Stimulated activated CD8-positive, alpha-beta memory T cell treated with anti-CD3 and anti-CD28 coated beads, Interleukin-2, amount 100 ng/mL, for 1 hour (primary cell): ENCODE measurements at places on chromosomes 3 and 15.
A peak's percentile ranks its signal among the peaks of the same experiment; 100 is the strongest.

DNA sequence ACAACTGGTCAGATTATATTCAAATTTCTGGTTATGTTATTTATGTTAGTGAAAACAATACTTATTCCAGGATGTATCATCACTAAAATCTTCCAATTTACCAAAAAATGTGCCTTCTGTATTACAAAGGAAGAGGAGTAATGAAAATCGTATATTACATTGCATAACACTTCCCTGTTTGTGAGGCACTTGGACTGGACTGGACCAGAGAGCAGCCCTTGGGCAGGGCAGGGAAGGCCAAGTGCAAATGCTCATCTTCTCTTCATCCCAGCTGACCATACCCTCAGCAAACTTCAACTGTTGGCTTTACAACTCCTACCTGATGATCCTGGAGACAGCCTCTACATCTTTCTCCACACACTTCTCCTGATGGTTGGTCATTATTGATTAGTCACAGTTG is 285.7 kb upstream of the MME start:
- no peak for DNase-seq

DNA sequence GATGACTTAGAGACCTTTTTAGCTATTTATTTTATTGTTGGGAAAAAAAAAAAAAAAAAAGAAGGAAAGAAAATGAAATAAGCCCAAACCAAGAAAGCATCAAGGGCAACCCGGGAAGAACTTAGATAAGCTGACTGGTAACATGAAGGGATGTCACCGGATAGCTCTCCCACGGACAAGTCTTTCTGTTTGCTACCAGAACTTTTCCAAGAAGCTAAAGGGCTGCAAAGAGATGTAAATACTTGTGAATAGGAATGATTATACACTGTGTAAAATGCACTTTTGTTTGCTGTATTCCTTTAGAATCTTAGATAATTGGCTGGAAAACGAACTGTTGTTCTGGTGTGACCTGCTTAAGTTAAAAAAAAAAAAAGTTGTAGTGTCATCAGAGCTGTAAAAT is 2.8 kb downstream of the FOXB1 start:
- no peak for DNase-seq

GRCh38 chr3:86251781-86252180 is 739.2 kb downstream of the VGLL3 start:
- no peak for DNase-seq

GRCh38 chr3:179512378-179512777 is 50.3 kb upstream of the ACTL6A start:
- DNase-seq: no peak

DNA sequence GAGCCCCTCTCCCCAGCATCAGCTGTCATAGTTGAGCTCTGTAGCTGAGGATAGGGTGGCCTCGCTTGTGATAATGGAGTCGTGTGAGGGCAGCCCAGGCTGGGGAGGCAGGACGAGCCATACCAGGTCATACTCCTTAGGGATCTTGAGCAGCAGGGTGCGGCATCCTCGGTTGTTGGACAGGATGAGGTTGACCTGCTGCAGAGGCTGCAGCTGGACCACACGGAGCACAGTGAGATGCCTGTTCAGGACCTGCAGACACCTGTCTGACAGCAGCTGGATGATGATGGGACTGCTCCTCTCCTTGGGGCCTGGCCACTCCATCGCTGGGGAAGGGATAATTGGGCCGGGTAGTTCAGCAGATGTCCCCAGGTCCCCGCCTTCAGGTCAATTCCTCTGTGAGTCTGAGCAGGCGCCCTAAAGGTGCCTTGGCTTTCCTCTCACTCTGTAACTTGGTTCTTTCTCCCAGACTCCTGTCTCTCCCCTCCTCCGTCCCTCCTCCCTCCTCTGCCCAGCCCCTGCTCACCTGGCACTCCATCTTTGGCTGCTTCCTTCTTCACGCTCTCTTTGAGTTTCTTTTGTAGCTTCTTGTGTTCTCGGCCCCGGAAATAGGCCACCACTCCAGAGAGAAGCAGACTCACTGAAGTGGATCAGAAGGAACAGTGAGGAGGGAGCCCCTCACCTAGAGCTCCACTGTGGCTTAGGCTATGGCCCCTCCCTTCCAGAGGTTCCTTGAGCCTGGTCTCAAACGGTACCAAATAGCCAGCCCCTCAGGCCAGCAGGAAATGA is 7.8 kb downstream of the DUOX2 start:
- DNase-seq: no peak

- DNase-seq: no peak
Observed at GRCh38 chr3:150346981-150347863, 60.9 kb upstream of the TSC22D2 start.

- no peak for DNase-seq
Observed at GRCh38 chr3:15804553-15805095, 6.8 kb upstream of the ANKRD28 start.

- DNase-seq: no peak
Observed at GRCh38 chr3:180804916-180805315, 107.6 kb upstream of the FXR1 start.

GRCh38 chr3:194688200-194688740 is 2.6 kb downstream of the FAM43A start:
- DNase-seq: no peak

DNA sequence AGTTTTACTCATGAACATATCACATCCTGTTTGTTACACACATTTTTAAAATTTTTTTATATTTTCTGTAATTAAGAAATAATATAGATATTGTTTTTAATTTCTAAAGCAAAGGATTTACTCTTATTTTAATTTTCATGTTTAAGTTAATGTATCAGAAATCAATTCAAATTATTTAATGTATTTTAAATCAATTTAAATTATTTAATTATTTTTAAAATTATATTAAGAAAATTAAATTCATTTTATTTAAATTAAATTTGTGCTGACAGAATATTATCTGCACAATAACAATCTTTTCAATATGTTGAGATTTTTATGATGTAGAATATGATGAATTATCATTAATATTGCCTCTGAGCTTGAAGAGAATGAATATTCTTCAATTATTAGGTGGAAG is 681.2 kb upstream of the ALCAM start:
- no peak for DNase-seq

- no peak for DNase-seq
Observed at GRCh38 chr15:69156736-69157381, 3.6 kb upstream of the GLCE start.

GRCh38 chr3:174308736-174309135 is 550.4 kb upstream of the NAALADL2 start:
- no peak for DNase-seq

- no peak for DNase-seq
Observed at GRCh38 chr3:139894643-139894989, 40.4 kb upstream of the CLSTN2 start.

DNA sequence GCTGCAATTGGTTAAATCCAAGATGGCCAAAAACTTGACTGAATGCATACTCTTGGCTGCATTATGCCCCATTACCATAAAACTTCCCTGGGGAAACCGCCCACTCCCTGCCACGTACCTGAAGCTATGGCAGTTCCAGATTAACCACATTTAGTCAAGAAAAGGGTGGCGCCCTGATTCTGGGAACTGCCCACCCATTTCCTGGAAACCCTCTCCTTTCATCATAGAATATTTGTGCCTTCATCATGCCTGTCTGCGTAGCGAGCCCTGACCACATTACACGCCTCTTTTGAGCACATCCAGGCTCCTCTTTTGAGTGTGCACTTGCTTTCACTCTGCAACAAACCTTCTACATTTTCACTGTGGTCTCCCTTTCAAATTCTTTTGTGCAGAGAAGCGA is 5.2 kb downstream of the LINS1 start:
- peak; percentile 89 for DNase-seq

GRCh38 chr15:78695854-78696253 is 54.8 kb upstream of the CHRNB4 start:
- DNase-seq: no peak

DNA sequence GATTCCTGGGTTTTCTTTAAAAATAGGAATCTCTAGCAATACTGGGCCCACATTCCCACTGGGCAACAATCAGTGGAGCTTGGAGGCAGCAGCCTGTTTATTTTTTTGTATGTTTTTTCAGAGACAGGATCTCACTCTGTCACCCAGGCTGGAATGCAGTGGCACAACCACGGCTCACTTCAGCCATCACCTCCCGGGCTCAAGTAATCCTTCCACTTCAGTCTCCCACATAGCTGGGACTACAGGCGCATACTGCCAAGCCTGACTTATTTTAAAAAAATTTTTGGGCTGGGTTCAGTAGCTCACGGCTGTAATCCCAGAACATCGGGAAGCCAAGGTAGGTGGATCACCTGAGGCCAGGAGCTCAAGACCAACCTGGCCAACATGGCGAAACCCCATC is 29.1 kb upstream of the GNB5 start:
- DNase-seq: no peak

DNA sequence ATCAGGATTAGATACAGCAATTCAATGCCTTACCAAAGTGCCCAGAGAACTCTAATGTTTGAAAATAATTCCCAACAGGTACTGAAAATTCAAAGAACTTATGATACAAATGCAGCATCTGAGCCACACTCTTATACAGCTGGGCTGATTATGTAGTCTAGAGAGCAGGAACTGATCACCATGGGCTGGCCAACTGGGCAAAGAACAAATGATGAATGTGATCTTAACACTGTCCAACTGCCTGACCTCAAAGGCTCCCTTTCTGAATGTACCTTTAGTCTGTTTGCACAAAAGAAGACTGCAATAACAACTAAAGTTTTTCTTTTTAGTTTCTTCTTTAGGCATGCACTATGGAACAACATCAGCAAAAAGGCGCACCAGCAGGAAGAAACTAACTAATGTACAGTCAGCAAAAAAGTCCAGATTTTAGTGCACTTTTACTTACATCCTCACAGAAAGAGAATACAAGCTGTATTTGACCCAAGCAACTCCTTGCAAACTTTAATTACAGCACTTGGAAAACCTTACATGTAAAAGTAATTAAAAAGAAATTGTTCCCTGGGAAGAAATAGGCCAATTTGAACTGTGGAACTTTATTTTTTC is 1095.1 kb downstream of the IGSF11 start:
- DNase-seq: no peak

GRCh38 chr3:39980058-39980457 is 170.6 kb downstream of the MYRIP start:
- no peak for DNase-seq

DNA sequence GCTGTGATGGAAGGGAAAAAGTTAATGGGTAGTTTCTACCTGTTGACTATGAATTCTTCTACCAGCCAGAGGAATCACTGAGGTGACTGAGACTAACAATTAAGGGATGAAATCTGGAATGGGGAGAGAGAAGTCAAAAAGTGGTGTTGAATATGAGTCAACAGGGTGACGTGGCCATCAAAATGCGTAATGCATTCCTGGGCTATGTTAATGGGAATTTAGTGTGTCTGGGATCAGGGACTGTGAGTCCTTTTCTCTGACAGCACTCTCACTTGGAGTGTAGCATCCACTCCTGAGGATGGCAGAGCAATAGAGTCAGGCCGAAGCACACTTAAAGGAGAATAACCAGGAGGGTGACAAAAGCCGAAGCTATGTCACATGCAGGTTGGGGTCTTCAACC is 60.4 kb downstream of the MESD start:
- DNase-seq: no peak

- no peak for DNase-seq
Observed at GRCh38 chr3:160738048-160738447, 18.0 kb upstream of the PPM1L start.

DNA sequence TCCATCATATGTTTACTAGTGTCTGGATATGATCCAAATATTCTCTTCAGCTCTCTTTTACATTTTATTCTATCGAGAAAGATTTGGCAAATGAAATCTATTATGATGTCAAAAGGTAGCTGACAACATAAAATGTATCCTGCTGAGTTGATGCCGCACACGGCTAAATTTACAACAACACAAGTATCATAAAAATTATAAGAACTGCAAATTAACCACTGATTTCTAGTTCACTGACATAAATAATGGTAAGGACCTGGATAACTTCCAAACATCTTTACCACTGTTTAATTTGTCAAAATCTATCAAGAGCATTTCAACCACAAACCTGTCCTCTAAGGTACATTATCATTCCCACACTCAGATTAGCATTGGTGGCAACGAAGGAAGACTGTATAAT is 244.5 kb downstream of the FOXP1 start:
- no peak for DNase-seq

DNA sequence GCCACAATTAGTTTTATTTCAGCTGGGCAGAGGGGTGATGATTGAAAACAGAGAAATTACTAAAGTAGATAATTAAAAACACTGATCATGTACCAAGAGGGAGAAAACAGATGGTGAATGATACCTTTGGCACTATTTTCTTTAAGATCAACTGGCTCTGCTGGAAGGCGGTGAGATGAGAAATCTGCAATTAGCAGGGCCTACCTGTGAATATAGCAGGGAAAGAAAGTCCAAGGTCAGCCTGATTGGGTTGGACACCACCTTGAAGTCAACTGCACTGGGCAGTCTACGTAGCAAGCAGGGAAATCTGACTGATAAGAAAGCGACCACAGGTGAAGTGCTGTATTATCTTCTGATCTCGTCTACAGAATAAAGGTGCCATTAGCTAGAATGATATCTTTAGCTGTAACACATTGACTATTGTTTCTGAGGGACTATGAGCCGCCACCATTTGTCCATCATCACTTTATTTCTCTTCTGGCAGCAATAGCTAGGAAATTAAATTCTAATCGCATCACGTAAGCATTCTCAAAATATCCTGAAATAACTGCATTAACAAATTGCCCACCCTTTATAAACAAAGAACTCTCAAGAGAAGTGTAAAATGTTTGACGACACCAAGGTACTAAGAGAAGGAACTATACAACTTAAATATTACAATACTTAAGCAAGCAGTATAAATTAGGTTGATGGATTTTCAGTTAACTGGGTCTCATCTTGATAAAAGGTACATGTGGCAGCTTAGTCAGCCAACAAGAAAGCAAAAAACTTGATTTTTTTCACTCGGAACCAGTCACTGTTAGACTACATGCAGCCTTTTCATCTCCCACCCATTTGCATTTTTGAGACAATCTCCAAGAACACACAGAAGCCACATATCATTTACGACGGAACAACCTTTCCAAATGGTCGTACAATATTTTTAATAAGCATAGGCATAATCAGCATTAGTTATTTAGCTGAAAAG is 1.3 kb downstream of the NEDD4 start:
- DNase-seq: no peak

GRCh38 chr3:45991341-45991740 is 4.3 kb downstream of the FYCO1 start:
- DNase-seq: no peak

- no peak for DNase-seq
Observed at GRCh38 chr15:100400996-100401395, 59.2 kb upstream of the ADAMTS17 start.

DNA sequence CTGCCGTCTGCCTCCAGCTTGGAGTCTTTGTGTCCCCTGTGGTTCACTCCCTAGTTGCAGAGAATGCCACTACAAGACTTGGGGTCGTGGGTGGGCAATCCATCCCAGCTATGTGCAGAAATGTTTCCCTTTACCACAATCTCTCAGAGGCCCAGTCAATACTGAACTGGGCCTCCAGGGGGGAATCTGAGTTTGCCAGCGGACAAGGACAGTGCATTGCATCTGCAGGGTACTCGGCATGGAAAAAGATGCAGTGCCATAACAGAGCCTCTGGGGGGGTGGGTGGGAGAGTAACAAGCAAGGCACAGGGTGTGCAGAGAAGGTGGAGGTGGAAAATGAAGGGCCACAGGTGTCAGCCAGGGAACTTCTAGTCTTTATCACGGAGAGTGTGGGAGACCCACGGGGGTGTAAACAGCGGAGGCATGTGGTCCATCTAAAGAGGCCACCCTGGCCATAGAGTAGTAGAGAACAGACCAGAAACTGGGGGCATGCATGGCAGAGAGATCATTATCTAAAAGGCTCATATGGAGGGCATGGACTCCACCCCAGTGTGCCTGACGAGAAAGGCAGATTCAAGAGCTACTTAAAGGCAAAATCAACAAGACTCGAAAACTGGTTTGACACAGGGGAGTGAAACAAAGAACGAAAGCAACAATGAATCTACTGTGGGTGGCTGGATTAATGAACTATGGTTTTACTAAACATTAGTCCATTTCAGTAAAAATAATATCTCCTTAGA is 182.4 kb downstream of the ANXA2 start:
- DNase-seq: no peak
